ENCODE measurements at places on chromosomes 4 and X.

GRCh38 chrX:8237718-8238117, 66.7 kb upstream of the VCX2 start:
- no peak for DNase-seq

- DNase-seq = no peak
Measured at GRCh38 chr4:109574443-109574850, 14.4 kb downstream of the MCUB start.

DNA sequence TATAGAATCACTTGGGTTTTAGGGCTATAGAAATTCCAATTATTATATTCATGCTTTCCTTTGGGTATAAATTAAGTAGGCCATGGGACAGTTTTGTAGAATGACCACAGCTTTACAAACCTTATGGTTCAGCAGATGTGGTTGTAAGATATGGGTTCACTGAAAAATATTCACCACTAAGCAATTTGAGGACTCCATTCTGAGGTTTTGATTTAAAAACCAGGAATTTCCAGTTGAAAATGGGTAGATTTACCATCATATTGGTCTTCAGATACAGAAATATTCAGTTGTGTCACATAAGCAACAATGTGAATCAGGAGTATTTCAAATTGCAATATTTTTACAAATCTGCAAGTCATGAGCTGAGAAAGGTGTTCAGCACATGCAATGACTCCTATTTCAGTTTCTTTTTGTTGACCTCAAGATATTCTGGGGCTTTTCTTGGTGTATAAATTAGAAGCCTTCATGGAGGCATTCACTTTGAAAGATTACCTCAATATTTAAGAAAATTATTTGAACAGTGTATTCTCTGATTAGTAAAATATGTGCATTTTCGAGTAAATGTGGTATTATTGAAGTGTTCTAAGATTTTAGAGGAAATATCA, 218.4 kb upstream of the HCCS start:
- no peak for DNase-seq

DNA sequence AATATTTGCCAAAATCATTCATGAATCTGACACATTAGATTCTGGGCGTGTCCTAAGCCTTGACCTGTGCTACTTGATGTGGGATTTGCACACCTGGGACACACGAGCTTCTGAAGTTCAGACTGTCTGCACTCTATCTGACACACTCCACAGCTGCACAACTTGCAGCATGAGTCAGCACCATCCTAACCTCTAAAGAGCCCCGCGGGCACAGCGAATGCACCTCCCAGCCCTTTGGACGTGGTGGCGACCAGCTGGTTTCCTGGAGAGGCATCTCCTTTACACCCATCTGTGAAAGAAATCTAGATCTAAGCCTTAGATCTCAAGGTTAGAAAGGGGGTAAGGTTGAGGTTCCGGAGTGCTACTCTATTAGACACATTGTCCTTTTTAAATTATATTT, 69.2 kb downstream of the SORBS2 start:
- no peak for DNase-seq

DNA sequence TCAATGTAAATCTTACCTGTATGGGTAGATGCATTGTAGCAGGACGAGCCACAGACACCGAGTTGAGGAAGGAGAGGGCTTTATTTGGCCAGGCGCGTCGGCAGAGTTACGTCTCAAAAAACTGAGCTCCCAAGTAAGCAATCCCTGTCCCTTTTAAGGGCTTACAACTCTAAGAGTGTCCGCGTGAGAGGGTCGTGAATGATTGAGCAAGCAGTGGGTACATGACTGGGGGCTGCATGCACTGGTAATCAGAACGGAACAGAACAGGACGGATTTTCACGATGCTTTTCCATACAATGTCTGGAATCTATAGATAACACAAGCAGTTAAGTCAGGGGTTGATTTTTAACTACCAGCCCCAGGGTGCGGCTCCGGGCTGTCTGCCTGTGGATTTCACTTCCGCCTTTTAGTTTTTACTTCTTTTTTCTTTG, 524.9 kb upstream of the HTR2C start:
- no peak for DNase-seq

DNA sequence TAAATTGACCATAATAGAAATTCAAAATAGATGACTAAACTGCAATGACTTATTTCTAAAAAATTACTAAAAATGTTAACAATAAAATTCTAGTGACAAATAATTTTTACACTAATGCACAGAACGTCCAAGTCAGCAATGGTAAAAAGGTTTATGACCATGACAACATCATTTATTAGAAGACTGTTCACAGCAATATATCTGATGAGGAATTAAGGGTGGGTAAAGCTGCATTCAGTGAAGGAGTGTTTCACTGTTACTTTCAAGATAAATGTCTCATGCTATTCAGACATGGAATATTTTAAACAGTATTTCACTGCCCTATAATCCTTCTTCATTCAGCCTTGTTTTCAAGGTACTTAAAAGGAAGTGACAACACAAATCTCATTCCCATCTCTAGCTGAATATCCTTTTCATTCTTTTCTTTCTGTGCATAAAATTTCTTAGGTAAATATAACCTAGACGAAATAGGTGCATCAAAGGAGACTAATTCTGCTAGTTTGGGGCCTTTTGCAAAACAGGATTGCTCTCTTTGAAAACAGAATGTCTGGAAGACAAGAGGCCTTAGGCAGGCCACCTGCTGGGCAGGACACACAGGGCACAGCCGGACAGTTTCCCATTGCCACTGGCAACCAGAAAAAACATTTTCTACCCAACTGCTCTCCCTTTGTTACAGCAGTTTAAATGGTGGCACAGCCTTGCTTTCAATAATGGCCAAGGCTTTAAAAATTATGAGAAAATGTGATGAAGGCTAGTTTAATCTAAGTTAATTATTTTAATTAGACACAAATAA, 600.3 kb downstream of the SPRY1 start:
- no peak for DNase-seq

GRCh38 chrX:53188763-53189162, 36.2 kb downstream of the KDM5C start:
- no peak for DNase-seq

DNA sequence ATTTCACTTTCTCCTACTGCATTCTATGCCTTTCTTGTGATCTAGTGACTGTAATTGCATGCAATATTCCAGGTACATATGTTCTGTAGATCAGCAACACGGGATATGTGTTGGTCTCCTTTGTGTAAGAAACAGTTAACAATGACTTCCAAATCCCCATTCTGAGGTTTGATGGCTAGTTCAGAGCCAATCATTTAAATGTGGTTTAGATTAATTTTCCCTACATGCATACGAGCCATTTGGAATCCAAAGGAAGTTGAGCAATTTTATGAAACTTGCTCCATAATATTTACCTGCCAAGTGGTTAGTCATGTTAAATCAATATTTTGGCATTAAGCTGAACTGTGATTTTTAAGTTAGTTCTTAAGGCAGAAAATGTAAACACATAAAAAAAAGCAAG, 172.8 kb upstream of the DCAF12L2 start:
- DNase-seq = no peak

DNA sequence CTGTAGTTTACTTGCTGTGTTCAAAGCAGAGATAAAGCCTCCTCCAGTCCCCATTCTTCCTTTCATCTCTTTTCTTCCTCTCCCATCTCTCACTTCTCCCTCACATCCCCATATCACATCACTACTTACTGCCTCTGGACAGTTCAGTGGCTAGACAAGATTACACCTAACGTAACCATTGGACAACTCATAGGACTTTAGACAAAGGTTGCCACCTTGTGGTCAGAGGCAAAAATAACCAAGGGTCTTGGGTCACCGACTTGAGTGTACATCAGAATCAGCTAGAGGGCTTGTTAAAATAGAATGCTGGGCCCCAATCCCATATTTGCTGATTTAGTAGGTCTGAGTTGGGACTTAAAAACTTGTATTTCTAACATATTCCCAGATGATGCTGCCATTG, 109.3 kb upstream of the DGKK start:
- DNase-seq = peak; percentile 40

- no peak for DNase-seq
Measured at GRCh38 chr4:23775694-23776093, 114.2 kb downstream of the PPARGC1A start.

GRCh38 chr4:87092389-87093141, 127.9 kb downstream of the KLHL8 start:
- DNase-seq = peak; percentile 40

- peak; percentile 19 for DNase-seq
Measured at GRCh38 chr4:174631901-174632758, 109.8 kb upstream of the HPGD start.

DNA sequence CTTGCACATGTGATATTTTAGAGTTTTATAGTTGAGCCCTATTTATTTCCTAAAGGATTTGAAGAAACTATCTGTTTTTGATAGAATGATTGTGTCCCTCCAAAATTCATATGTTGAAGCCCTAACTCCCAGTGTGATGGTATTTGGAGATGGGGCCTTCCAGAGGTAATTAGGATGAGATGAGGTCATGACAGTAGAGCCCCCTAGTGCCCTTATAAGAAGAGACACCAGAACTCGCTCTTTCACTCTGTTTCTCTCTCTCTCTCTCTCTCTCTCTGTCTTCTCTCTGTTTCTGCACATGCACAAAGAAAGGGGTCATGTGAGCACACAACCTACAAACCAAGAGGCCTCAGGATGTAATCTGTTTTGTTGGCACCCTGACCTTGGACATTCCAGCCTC, 921.9 kb upstream of the DIAPH2 start:
- DNase-seq = no peak

GRCh38 chr4:62717154-62717553, 1517.0 kb downstream of the ADGRL3 start:
- no peak for DNase-seq

- DNase-seq = peak; percentile 62
Measured at GRCh38 chrX:115949900-115950822, 220.4 kb upstream of the AGTR2 start.
